Gastroesophageal sphincter (tissue), 4 donors: ENCODE measurements at places on chromosomes 6 and 20.

GRCh38 chr20:8721098-8721497 lies 347.8 kb upstream of the PLCB4 start:
- H3K4me3 ChIP-seq = no peak overlapping the region
- peak; percentile 62 for ATAC-seq
- H3K36me3 ChIP-seq = no peaks in the 10 kb centered on the region
- H3K4me1 ChIP-seq = peaks cover 2% of the 10 kb centered on the region
- no peak overlapping the region for H3K27ac ChIP-seq
- no peaks in the 10 kb centered on the region for H3K27me3 ChIP-seq

DNA sequence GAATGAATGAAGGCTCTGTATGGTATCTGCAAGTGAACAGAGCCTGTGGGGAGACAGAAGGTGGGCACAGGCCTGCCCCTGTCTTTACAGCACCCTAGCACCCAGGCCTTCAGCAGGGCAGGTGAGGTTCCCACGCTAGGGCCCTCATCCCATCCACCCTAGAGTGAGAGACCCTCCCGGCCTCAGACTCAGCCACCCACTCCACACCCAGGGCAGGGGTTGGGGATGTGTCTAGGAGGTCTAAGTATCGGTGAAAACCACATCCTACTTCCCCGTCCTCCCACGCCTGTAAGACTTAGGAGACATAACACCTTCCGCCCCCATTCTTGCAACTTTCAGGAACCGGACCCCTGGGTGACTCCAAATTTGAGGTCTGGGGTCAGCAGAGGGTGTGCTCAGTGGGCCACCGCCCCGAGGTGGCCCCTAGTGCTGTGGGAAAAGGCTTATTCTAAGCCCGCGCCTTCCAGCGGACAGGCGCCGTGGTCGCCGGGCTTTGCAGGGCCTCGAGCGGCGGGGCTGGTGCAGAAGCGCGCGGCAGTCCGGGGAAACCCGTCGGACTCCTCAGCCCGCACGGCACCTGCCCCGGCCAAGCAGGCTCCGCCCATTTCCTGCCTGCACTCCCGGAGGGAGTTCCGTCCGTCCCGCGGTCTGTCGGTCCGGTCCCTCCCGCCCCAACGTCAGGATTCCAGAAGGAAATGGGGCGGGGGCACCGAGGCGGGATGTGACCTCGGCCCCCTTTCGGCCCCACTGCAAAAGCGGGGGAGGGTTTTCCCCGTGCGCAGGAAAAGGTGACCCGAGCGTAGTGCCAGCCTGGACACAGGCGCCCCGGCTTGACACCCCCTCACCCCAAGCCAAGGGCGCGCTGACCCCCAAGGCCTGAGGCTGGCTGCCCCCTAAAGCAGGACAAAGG lies 868 bp downstream of the SAMD10 start:
- peak overlapping the region; percentile 88 for H3K27ac ChIP-seq
- H3K4me1 ChIP-seq = peaks cover 64% of the 10 kb centered on the region
- peaks cover 11% of the 10 kb centered on the region for H3K36me3 ChIP-seq
- no peaks in the 10 kb centered on the region for H3K27me3 ChIP-seq

DNA sequence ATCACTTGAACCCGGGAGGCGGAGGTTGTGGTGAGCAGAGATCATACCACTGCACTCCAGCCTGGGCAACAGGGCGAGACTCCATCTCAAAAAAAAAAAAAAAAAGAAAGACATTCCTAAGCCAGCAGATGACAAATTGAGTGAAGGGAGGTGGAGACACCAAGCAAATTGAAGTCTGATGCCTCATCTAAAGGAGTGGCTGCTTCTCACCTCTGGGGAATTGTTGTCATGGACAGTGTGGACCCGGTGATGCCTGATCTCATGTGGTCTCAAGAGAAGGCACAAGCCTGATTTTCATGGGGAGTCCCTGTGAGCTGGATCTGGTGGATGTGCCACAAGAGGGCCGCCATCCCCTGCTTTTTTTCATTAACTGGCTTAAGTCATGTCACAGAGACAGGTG lies 272.0 kb downstream of the ZNF217 start:
- no peak overlapping the region for H3K4me3 ChIP-seq
- H3K4me1 ChIP-seq = no peaks in the 10 kb centered on the region
- H3K36me3 ChIP-seq = no peaks in the 10 kb centered on the region
- H3K27ac ChIP-seq = no peak overlapping the region
- no peaks in the 10 kb centered on the region for H3K27me3 ChIP-seq

- no peak overlapping the region for H3K27ac ChIP-seq
- H3K36me3 ChIP-seq = no peaks in the 10 kb centered on the region
- H3K4me3 ChIP-seq = no peak overlapping the region
- H3K27me3 ChIP-seq = no peaks in the 10 kb centered on the region
- ATAC-seq = peak; percentile 19
Measured at GRCh38 chr6:85464722-85465150, 14.9 kb downstream of the NT5E start.

DNA sequence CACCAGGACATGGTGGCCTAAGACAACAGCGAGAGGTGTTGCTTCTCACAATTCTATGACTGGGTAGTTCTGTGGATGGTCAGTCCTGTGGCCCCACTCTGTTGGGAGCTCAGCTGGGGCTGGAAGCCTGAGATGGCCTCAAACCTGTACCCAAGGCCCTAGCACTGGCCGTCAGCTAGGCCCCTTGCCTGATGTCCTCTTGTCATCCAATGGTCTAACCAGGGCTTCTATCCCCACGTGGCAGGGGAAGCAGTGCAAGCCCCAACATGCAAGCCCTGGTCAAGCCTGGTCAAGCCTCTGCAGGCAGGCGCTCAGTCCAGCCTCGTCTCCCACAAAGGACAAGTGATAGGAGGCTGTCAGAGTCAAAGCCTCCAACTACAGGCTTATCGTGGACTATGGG lies 196.5 kb upstream of the CST7 start:
- no peaks in the 10 kb centered on the region for H3K4me1 ChIP-seq
- ATAC-seq = no peak
- no peaks in the 10 kb centered on the region for H3K36me3 ChIP-seq
- H3K27me3 ChIP-seq = no peaks in the 10 kb centered on the region
- H3K27ac ChIP-seq = no peak overlapping the region
- H3K4me3 ChIP-seq = no peak overlapping the region
